ENCODE measurements at places on chromosomes 5 and 9.

DNA sequence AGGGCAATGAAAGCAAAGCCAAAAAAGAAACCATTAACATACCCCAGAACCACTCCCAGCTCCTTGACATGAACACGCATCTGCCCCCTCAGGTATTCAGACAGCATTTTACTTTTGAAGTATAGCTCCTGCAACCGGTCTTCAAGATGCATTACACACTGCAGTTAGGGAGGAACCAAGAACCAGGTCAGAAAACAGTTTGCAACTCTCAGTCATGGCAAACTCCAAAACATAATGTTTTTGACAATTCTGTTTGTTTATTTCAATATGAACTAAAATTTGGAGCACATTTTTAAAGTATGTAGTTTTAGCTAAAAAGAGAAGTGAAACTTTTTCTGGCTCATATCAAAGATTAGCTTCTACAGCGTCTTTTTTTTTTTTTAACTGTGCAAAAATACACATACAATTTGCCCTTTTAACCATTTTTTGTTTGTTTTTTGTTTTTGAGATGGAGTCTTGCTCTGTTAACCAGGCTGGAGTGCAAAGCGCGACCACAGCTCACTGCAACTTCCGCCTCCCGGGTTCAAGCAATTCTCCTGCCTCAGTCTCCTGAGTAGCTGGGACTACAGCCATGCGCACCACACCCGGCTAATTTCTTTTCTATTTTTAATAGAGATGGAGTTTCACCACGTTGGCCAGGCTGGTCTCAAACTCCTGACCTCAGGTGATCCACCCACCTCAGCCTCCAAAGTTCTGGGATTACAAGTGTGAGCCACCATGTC lies 12.2 kb upstream of the RAPGEF6 start:
- no peak for DNase-seq

DNA sequence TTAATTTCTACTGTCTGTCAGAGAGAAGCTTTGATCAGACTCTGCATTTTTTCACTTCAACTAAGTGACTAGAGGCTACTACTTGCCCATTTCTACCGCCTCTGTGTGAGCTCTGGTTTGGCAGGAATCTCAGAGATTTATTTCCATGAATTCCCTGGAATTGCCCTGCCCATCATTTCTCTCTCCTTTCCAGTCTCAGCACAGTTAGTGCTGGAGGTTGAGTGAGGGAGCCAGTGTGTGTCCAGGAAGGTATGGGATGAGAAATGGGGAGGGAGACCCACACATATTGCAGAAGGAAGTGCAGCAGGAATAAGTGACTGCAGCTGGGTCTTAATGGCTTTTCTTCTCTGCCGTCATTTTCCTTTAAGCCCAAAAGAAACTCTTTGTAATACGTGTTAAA lies 443.1 kb upstream of the ZNF462 start:
- no peak for DNase-seq

DNA sequence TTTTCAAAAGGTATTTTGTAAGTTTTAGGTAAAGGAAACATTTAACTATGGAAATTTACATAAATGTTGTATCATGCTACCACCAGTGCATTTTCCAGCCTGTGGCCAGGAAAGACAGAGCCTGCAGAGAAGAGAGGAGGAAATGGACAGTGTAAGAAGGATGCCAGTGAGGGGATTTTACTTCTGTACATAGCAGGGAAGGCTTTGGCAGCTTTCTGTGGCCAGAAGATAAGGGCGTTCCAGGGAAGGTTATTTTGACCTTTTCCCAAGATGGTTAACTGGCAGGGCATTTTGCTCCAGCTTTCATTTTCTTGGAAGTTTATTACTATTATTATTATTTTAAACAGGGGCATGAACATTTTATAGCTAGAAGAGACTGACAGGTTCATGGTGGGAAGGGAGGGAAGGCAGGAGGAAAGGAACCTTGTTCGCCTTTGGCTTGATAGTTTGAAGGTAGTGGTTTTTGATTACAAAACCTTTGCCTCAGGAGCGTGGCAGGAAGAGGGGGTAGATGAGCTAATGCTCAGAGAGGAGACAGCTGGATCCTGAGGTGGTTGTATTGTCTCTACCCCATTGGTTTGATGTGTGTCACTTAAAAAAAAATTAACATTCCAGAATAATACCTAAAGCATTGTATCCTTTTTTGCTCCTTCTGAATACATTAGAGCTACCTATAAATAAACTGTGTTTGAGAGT lies 4.1 kb downstream of the ISOC1 start:
- no peak for DNase-seq

- DNase-seq, result no peak
Observed at GRCh38 chr5:97000391-97000790, 64.5 kb downstream of the LNPEP start.

- no peak for DNase-seq
Observed at GRCh38 chr5:143172739-143173138, 230.7 kb downstream of the NR3C1 start.

GRCh38 chr5:64665243-64665642 lies 25.1 kb upstream of the SHISAL2B start:
- DNase-seq, result no peak

DNA sequence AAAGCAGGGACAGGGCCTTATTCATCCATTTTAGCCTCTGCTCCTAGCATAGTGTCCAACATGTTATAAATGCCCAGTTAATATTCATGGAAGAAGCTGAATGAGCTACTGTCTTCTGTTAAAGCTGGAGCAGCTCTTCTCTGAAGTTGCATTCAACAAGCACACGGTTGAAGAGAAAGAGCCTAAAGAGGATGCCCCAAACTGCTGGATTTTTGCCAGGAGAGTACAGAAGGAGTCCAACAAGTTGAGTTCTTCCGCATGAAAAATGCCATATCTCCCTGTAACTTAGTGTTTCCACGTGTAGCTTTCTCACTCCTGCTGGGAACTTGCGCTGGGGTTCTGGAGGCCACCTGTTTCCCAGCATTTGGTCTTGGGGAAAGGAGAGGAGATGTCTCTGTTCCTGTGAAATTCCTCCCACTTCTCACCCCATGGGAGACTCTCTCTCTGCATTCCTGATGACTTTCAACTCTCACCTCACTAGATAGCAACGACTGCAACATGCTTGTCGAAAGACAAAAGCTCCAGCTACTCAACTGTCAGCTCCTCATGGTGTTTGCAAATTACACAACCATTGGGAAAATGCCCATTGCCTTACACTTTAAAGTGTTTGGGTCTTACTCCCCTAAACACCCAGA lies 122.8 kb downstream of the KIF4B start:
- DNase-seq, result no peak

- DNase-seq, result no peak
Observed at GRCh38 chr9:70144131-70144503, 100.5 kb downstream of the MAMDC2 start.

GRCh38 chr9:121656941-121657470 lies 5.6 kb downstream of the DAB2IP start:
- DNase-seq, result no peak

DNA sequence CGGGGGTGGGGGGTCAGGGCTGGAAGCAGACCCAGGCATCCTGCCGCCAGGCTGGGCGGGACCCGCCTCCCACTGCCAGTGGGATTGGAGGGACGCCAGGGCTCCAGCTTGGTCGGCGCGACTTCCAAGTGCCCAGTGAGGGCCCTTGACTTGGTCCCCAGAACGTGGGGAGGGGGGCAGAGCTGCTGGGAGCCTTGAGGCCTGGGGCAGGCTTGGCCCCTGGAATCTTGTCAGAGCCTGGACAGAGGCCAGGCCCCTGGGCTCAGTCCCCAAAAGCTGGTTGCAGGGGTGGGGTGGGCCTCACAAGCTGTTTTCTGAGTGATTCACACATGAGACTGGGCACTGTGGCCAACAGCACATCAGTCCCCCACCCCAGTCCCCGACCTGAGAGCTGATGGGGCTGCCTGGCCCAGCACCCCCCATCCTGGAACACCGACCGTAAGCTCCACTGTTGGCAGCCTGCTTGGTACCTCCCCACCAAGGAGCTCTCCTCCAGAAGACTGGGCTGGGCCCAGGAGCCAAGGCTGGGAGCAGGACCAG lies 526 bp downstream of the CLIC3 start:
- no peak for DNase-seq

GRCh38 chr5:92237896-92238295 lies 854.8 kb upstream of the ARRDC3 start:
- no peak for DNase-seq

GRCh38 chr5:43061352-43062075 lies 21.4 kb upstream of the ANXA2R start:
- DNase-seq, result no peak

- no peak for DNase-seq
Observed at GRCh38 chr5:153555420-153556114, 65.1 kb downstream of the GRIA1 start.

DNA sequence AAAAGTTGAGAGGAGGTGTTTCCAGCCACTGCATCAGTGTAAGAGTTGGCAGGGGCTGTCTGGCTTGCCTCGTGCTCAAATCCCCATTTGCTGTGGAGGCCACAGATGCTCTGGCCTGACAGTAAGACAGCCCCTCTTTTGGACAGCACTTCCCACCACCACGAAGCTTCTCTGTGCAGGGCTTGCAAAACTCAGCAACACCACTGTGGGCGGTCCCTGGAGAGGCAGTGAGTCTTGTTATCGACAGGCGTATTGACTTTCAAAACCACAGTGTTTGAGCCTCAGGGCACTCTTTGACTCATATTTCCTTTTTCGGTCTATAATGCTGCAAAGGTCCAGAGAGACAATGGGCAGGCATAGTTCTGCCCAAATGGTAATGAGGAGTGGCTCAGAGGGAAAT lies 539.5 kb downstream of the EBF1 start:
- no peak for DNase-seq

- no peak for DNase-seq
Observed at GRCh38 chr5:10987925-10988504, 227.0 kb upstream of the DAP start.

DNA sequence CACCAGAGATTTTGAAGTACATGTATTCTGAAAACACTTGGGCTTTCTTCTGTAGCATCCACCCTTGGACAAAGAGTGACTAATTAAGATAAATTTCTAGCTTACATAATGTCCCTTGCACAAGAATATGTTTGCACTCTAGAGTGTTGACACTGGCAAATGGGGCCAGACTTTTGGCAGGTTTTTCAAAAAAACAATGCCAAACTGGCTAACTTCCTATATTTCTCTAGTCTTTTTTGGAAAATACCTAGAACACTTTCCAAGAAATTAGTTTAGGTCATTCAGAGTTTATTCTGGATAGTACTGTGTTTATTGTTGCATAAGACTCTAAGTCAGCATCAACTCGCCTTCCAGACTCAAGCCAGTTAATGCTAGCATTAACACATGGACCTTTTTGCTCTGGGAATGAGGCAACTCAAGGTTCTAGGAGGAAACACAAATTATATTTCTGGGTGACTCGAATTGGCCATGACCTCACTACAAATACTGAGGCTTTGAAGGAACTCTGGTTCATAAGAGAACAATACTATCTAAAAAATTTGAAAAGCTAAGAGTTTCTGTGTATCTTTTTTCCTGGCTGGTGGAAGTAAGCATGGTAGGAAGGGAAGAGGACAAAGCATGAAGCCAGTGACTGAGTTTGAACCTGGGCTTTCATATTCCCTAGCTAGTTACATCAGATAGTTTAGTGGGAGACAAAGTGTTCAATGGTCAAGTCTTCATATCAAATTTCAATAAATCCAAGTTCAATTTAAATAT lies 101.6 kb downstream of the NREP start:
- no peak for DNase-seq

DNA sequence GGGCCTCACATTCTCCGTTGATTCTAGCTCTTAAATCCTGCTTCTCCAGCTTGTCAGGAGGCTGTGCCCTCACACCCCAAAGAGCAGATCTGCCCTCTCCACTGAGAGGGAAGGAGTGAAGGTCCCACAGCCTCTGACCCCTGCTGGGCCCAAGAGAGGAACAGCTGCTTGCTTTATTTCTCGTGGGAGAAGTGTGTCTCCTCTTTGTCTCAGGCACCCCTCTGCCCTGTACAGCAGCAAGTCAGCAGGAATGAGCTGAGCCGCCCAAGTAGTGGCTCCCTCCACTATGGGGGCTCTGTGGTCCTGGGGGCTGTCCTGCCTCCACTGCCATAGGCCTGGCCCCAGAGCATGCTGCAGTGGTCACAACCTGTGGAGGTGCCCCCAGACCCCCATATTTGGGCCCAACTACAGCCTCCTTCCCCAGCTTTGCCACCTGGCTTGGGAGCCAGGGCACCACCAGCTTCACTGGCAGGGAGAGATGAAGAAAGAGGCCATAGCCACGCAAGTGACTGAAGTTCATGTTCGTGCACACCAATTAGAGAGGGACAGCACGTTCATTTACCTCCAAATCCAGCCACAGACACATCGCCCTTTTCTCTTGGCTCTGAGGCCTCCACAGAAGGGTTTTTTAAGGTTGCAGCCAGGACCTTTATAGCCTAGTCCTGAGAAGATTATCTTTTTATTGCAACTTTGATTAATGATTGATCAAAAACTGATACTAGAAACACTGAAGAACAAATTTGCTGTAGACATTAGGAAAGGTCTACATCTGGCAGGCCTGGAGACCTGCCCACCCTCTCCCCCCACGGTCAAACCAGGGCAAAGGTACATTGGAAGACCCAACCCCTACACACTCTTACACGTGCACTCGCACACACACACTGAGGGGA lies 27.5 kb downstream of the IRF1 start:
- DNase-seq, result no peak

DNA sequence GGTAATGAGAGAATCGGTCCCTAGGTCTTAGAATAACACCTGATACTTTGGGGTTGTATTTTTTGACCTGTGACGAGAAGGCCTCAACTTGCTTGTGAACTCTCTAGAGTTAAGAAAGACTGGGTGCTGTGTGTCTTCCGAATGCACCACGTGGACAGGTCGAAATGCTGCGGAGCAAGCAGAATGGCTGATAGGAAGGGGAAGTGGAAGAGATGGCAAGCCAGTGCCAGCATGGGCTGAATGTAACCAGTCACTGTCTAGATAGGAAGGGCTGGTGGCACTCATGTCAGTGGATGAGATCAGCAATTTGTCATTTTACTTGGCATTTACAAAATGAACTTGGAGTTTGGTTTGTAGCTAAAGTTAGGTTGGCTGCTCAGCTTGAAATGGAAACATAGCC lies 5.6 kb downstream of the OTULINL start:
- DNase-seq, result no peak

DNA sequence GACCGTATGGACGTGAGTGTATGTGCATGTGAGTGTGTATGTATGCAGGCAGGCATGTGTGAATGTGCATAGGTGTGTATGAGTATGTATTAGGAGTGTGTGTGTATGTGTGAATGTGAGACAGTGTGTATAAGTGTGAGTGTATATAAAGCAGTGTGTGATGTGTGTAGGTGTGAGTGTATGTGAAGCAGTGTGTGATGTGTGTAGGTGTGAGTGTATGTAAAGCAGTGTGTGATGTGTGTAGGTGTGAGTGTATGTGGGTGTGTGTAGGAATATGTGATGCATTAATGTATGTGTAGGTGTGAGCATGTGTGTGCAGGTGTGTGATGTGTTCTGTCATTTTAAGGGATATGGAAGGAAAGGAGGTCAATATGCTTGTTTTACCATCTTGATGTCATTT lies 215.5 kb downstream of the GADD45G start:
- no peak for DNase-seq

DNA sequence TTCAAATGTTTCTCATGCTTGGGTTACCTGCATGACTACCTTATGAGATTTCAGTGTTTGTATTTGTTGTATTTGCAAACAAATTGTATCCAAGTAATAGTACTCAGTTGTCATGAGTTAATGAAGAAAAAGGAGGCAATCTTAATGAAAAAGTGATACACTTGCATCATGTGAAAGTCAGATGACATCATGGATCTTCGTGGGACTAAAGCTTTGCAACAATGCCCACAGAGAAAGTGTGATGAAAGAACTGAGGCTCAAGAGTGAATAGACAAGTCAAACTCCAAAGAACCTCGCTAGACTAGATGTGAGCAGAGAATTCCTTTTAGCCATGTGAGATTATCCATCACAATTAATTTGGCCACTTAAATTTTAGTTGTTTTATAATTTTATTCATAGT lies 75.4 kb upstream of the ADRB2 start:
- no peak for DNase-seq
